ENCODE measurements at places on chromosomes 3 and 15.
A peak's percentile ranks its signal among the peaks of the same experiment; 100 is the strongest.

DNA sequence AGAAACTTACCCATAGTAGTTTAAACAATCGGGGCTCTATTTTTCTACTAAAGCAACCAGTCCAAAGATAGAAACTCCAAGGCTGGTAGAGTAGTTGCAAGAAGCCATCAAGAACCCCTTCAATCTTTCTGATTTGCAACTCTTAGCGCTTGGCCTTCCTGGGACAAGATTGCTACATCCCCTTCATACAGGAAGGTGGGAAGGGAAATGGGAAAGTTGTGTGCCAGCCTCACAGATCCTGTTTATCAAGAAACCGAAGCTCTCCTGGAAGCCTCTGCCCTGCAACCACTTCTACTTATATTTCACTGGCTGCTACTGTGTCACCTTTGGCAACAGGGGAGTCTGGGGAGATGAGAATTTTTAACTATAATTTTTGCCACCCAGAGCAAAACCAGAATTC, 46.2 kb downstream of the OSBPL10 start:
- DNase-seq, result no peak

DNA sequence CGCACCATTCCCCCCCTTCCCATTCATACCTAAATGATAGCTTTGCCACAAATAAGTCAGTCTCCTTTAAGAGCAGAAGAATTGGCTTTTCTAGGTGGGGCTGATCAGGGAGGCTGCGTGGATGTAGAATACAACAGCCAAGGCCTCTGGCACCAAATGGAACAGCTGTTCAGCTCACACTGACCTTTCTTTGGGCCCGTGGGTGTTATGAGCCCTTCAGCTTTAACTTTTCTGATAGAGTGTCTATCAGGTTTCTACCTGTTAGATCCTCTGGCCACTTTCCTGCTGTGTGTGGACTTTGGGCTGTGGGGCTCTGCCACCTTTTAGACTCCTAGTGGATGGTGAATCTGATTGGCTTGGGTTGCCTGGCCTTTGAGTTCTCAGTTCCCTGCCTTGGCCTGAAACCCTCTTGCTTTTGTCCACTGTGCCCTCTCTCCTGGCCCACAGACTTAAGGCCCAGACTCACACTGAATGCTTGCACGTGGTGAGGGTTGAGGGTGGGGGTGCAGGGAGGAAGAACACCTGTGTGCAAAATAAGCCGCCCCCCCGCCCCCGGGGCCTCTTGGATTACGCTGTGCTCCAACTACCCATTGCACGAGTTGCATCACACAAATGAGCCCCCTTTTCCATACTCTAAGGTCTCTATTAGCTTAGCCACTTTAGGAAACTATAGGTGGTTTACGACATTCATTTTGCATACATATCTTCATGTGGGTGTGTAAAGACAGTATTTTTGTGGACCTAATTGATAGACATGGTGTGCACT, 1.3 kb upstream of the RFX7 start:
- peak; percentile 28 for DNase-seq

- DNase-seq, result no peak
Observed at GRCh38 chr3:72144773-72145505, 360.0 kb upstream of the PROK2 start.

GRCh38 chr3:12395349-12396012, 88.8 kb upstream of the TSEN2 start:
- DNase-seq, result peak; percentile 2

GRCh38 chr3:134646086-134646485, 4.7 kb downstream of the KY start:
- no peak for DNase-seq

DNA sequence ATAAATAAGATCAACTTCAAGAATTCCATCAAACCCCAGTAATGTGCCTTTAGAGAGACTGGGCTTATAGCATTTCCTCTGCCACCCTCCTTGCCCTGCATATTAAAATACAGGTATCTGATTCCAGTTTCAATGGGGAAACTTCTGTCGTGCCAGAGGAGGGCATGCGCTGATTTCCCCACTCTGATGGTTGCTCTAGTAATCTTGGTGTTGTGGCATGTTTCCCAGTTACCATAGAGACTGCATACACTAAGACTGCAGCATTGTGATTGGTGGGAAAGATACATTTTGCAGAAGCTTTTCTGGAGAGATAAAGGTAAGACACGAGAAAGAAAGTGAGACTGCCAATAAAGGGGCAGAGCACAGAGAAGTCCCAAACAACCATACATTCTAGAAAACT, 225.6 kb downstream of the TIGIT start:
- DNase-seq, result no peak

GRCh38 chr3:81947359-81947758, 185.9 kb upstream of the GBE1 start:
- DNase-seq, result no peak

- DNase-seq, result no peak
Observed at GRCh38 chr3:121231872-121232271, 313.9 kb downstream of the POLQ start.

DNA sequence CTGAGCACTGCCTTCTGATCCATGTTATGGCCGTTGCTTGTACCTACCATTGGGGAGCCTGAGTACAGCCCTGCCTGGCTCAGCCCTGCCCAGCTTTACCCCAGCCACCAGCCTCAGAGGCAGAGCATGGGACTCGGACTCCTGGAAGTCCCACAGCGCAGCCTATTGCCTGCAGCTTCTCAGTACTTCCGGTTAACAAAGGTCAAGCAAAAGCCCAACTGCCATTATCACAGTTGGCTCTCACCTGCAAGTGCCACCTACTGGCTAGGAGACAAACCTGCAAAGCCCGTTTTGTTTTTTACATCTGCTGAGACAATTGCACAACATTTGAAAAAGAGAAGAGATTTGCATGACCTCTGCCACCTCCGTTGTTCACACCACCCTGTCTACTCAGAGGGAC, 1081.7 kb downstream of the NAALADL2 start:
- DNase-seq, result no peak

DNA sequence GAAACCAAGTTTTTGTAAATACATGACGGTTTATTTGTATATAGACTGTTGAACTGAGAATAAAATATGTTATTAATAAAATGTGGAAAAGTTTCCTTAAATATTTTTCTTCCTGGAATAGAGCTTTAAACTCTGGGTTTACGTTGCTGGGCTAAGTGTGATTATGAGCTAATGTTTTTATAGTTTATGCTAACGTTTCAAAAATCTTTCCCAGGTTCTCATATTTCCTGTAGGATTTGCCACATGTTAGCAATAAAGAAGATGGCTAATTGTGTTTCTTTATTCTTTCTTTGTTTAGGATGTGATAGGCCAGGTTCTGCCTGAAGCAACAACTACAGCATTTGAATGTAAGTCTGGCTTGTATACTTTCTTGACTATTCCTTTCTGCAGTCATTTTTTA, 7.2 kb downstream of the MAP2K5 start:
- no peak for DNase-seq

DNA sequence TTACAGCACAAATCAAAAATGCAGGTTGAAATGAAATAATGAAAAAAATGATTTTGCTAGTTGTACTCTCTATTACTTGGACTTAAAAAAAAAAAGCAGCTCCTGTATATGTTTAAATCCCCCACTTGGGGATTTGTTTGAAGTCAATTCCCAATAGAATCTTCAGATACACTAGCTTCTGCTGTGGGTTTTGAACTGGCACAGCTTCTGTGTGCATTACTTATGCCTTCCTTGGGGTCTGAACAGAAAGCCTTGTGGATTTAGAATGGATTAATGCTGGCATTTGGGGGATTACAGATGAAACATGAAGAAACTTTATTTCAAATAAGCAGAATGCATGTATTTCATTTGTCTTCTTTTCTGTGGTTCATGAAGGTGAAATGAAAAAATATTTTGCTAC, 513.2 kb upstream of the TBL1XR1 start:
- no peak for DNase-seq

- DNase-seq, result no peak
Observed at GRCh38 chr3:100760377-100760776, 51.1 kb downstream of the TFG start.

- DNase-seq, result no peak
Observed at GRCh38 chr15:78873793-78874765, 1.4 kb downstream of the MORF4L1 start.

DNA sequence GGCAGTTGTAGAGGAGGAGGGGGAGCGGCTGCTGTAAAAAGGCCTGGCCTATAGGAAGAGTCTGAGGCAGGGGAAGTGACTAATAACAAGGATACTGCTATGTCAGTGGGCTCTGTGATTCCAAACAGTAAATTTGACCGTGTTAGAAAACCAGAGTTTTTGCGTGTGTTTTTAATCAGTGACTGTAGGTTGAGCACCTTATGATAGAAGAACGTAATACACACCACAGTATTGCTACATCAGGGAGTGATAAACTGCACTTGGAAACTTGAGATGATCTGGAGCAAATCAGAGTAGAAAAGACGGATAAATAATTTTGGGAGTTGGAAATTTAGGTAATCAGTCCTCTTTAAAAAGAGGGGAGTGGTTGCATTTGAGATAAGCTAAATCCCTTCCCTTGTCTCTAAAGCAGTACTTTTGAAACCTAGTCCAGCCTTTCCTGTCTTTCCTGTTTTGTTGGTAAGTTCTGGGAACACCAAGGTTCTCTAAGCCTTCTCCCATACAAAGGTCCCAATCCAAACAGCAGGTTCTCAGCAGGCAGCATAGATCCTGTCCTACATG, 130.5 kb upstream of the NR2E3 start:
- DNase-seq, result no peak

- DNase-seq, result no peak
Observed at GRCh38 chr3:128399221-128399915, 67.3 kb downstream of the DNAJB8 start.

- DNase-seq, result peak; percentile 33
Observed at GRCh38 chr15:52559575-52559974, 9.3 kb downstream of the ARPP19 start.

DNA sequence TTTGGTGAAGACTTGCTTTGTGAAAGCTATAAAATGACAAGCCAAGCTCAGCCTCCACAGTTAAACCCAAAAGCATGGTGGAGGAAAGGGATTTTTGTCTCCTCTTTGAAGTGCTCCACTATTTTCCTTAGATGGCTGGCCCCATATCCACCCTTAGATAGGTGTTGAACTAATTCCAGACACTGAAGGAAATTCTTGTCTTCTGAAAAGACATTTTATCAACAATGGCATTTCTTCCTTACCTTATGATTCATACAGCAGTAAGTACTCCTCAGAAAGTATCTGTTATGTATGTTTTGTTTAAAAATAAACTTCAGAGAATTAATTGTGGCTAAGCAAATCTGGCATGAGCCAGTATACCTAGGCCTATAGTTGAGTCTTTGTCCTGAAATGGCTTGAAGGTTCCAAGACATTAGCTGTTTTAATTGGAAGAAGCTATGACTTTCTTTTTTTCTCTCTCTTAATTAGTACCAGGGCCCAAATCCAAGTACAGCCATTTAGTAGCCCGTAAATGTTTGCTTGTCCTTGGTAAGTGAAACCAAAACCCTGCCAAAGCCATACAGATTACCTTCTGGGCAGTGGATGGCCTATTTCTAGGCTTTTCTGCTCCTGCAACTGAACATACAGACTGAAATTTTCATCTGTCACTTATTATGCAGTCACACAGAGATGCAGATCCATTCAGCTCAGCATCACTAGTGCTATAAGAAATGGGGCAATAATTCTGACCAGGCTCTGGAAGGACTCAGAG, 5.1 kb upstream of the BFSP2 start:
- DNase-seq, result no peak

GRCh38 chr15:72872066-72872845, 88.7 kb upstream of the ADPGK start:
- no peak for DNase-seq

DNA sequence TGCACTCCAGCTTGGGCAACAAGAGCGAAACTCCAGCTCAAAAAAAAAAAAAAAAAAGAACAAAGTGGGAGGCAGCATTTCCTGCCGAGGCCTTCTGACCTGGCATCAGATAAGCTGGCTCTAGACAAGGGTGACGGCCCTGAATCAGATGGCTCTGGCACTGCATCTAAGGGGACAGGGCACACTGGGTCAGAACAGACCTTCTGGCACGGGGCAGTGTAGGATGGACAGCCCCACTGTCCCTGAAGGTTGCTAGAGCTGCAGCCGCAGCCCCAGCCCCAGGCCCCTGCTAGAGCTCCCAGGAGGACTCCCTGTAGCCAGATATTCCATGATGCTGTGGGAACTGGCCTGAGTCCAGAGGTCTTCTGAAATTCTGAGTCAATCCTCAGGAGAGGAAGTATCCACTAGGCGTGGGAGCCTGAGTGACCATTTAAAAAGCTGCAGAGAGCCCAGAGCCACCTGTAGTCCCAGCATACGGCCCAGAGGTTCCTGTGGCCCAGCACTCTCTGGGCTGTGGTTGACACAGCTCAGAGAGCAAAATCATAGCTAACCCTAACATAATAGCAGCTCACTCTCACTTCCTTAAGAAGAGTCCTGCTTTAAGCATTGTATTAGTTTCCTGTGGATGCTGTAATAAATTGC, 69.2 kb upstream of the MFGE8 start:
- DNase-seq, result no peak

- no peak for DNase-seq
Observed at GRCh38 chr15:60264566-60264965, 133.2 kb downstream of the ANXA2 start.

DNA sequence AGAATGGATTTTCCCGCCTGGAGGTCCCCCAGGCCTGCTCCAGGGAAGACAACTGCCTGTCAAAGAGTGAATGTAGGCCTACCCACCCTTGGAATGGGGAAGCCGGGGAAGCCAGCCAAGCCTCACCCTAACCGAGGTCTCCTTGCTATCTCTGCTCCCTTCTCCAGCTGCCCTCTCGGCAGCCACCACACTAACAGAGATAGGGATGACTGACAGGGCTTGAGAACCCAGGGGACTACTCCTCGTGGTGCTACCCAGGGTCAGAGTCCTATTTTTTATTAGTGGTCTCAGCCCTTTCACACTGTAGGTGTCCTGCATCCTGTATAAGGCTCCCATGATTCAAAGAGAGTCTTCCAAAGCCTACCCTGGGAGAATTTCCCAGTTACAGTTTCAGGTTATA, 160.6 kb upstream of the CHRM5 start:
- DNase-seq, result no peak

- DNase-seq, result no peak
Observed at GRCh38 chr15:74869726-74870407, 3.3 kb downstream of the SCAMP2 start.

DNA sequence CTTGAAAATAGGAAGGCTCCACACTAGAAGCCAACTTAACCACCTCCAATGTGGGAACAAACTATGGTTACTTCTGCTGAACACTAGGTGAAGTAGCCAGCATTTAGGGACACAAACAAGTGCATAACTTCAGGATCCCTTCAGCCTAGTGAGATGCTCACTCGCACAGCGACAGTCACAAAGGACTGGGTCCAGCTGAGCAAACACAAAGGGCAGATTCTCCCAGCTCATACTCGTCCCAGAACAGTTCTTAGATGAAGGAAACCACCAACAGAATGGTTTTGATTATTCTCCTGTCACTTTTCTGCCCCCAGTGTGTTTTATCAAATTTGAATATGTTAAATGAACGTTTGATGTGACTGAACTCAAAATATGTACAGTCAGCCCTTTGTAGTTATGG, 201.6 kb downstream of the KCNAB1 start:
- DNase-seq, result no peak

GRCh38 chr3:36201546-36201945, 178.8 kb upstream of the STAC start:
- no peak for DNase-seq

GRCh38 chr3:47440131-47440530, 35.6 kb downstream of the SCAP start:
- DNase-seq, result no peak
